ENCODE measurements at places on chromosomes 2 and 18. TPM values are rescaled to one million over a fixed set of nuclear protein-coding genes. Genes with fewer than 3 reads are reported as not detected.

- no peaks in the 10 kb centered on the region for H3K36me3 ChIP-seq
- DNase-seq, result no peak
- H3K27me3 ChIP-seq, result no peaks in the 10 kb centered on the region
Observed at GRCh38 chr2:9004338-9005204, 1.1 kb upstream of the MBOAT2 start.

- H3K4me1 ChIP-seq, result no peaks in the 10 kb centered on the region
- H3K36me3 ChIP-seq, result no peaks in the 10 kb centered on the region
- H3K4me3 ChIP-seq, result no peak overlapping the region
- H3K27me3 ChIP-seq, result no peaks in the 10 kb centered on the region
Observed at GRCh38 chr18:55641486-55641885, 53.5 kb upstream of the TCF4 start.

Gene SCLY
- 13.4 TPM for total RNA-seq

Gene DSG4
- total RNA-seq, result not detected

DNA sequence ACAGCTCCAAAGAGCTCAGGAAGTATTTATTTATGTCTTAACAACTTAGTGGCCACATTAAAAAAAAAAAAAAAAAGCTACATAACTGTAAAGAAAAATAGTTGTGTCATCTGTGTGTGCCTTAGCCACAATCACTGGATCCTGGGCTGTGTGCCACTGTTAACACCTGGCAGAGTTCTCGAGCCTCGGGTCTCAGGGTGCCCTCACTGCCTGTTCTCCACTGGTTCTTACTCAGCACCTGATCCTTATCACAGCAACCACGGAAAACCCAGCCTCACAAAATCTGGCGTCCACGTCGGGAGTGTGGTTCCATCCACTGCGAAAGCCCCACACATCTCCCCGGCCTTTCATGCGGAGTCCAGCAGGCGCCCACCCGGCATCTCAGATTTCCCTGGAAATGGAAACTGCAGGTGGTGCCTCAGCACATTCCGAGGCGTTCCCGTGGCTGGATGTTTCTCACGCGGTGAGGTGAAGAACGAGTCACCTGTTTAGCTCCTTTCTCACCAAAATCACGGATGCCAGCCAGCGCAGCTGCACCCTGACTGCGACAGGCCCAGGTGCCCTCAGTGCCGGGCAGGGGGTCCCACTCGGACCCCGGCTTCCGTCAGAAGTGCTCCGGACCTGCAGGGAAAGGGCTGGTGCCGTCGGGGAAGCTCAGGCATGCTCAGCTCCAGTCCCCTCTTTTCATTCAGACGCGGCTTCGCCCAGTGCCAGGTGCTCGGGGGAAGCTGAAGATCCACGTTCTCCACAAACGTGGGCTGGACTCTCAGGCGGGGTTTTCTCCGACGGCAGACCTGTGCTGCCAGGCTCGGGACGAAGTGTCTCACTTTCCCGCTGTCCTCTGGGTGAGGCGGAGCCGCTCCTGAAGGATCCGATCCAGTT lies 198.7 kb upstream of the SALL3 start:
- no peak overlapping the region for H3K4me3 ChIP-seq
- no peaks in the 10 kb centered on the region for H3K27me3 ChIP-seq
- no peak for DNase-seq
- no peaks in the 10 kb centered on the region for H3K4me1 ChIP-seq

DNA sequence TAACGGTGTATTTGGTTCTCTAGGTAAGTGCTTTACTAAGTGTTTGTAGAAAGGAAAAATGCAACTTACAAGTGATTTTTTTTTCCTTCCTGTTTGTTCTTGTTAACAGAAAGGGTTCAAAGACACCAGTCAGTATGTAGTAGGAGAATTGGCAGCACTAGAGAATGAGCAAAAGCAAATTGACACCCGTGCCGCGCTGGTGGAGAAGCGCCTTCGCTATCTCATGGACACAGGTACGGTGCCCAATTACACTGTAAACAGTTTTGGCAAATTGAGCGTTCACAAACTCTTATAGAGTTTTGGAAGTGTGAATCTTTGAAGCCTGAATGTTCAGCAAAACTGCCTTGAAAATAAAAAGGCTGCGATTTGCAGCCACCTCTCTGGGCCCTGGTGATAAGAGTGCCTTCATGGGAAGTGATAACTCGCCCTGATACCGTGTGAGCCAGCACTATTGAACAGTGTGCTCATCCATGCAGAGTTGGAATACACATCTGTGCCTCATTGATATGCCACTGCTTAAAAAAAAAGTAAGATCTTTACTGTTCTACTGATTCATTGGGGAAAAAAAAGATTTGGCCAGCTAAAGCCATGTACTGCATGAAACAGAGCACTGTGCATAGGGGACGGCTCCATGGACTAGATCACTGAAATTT lies 54.0 kb upstream of the OTX1 start:
- H3K4me3 ChIP-seq, result no peak overlapping the region
- no peaks in the 10 kb centered on the region for H3K27me3 ChIP-seq
- no peaks in the 10 kb centered on the region for H3K4me1 ChIP-seq
- H3K27ac ChIP-seq, result no peak overlapping the region
- H3K36me3 ChIP-seq, result no peaks in the 10 kb centered on the region

- no peak overlapping the region for H3K27ac ChIP-seq
- H3K4me3 ChIP-seq, result no peak overlapping the region
- no peaks in the 10 kb centered on the region for H3K4me1 ChIP-seq
- no peaks in the 10 kb centered on the region for H3K36me3 ChIP-seq
- H3K27me3 ChIP-seq, result no peaks in the 10 kb centered on the region
Observed at GRCh38 chr2:241177526-241178334, 10.7 kb upstream of the ANO7 start.

GRCh38 chr2:27408601-27409320 lies 630 bp downstream of the PPM1G start:
- peak overlapping the region; percentile 87 for H3K4me3 ChIP-seq
- no peak for DNase-seq
- H3K4me1 ChIP-seq, result peaks cover 5% of the 10 kb centered on the region

- H3K4me1 ChIP-seq, result no peaks in the 10 kb centered on the region
- H3K27ac ChIP-seq, result no peak overlapping the region
- H3K36me3 ChIP-seq, result no peaks in the 10 kb centered on the region
- H3K27me3 ChIP-seq, result no peaks in the 10 kb centered on the region
- DNase-seq, result no peak
Observed at GRCh38 chr2:35873921-35874320, 481.7 kb upstream of the CRIM1 start.

GRCh38 chr2:198630384-198630783 lies 826.0 kb downstream of the PLCL1 start:
- H3K27ac ChIP-seq, result no peak overlapping the region
- no peaks in the 10 kb centered on the region for H3K36me3 ChIP-seq
- DNase-seq, result no peak
- no peaks in the 10 kb centered on the region for H3K27me3 ChIP-seq
- H3K4me1 ChIP-seq, result no peaks in the 10 kb centered on the region

Gene LHCGR
- 0.35 TPM for total RNA-seq

GRCh38 chr18:45792506-45793263 lies 32.8 kb upstream of the SIGLEC15 start:
- H3K4me3 ChIP-seq, result no peak overlapping the region
- H3K36me3 ChIP-seq, result no peaks in the 10 kb centered on the region

DNA sequence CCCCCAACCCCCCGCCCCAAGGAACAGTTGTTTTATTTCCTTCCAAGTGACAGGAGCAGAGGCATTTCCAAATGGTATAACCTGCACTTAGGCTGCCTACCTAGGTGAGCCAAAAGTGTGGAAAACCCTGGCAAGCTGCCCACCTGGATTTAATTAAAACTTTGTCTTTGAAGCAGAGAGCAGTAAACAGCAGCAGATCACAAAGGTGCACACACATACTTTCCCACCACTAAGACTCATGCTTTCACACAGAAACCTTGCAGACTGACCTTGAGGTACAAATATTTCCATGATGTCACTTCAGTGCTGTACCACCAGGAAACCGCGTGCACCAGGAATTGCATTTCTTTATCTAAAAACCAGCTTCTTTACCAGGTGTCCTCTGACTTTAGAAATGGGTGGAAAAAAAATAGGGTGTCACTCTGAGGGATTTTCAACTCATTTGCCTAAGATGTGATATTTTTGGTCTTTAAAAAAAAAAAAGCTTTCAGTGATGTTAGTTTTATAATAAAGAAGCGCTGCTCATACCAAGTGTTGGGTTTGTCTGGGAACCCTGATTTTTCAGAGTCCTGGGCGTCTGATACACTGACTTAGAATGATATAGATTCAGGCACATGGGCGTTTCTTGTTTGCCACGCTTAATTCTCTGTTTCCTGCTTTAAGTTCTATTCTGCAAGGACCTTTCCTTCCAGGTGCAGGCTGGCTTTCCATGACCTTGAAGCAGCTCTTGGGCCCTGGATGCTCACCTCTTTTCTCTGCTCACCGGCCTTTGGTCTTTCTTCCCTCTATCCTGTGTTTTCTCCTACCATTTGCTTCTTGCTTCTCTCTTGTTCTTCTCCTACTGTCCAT lies 70.7 kb upstream of the BCL2L11 start:
- DNase-seq, result no peak
- no peaks in the 10 kb centered on the region for H3K36me3 ChIP-seq
- no peak overlapping the region for H3K27ac ChIP-seq

Gene SLC4A3
- 135 TPM for total RNA-seq

Gene ICA1L
- total RNA-seq, result 24.6 TPM

Gene TSPYL6
- total RNA-seq, result 0.24 TPM

- H3K4me3 ChIP-seq, result no peak overlapping the region
- no peaks in the 10 kb centered on the region for H3K27me3 ChIP-seq
- H3K4me1 ChIP-seq, result no peaks in the 10 kb centered on the region
- no peak overlapping the region for H3K27ac ChIP-seq
- no peaks in the 10 kb centered on the region for H3K36me3 ChIP-seq
Observed at GRCh38 chr2:7618031-7618430, 700.8 kb downstream of the RNF144A start.

DNA sequence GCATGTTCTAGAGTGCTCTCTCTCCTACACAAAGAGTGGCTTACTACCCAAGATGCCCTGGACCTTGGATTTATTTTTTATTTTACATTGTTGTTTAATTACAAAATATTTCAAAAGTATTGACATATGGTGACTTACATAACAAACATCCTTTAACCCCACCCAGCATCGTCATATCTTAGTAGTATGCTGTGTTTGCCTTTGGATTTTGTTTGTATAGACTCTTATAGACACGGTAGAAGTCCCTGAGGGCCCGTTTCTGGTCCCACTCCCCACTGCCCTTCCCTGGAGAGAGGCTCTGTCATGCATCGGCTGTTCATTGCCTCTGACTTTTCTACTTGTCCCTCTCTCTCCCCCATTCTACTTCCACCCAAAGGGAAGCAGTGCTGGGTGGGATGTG lies 112.0 kb downstream of the ZBTB7C start:
- no peak for DNase-seq
- H3K4me1 ChIP-seq, result no peaks in the 10 kb centered on the region
- no peaks in the 10 kb centered on the region for H3K36me3 ChIP-seq
- no peak overlapping the region for H3K27ac ChIP-seq

Gene SOWAHC
- 17.0 TPM for total RNA-seq

DNA sequence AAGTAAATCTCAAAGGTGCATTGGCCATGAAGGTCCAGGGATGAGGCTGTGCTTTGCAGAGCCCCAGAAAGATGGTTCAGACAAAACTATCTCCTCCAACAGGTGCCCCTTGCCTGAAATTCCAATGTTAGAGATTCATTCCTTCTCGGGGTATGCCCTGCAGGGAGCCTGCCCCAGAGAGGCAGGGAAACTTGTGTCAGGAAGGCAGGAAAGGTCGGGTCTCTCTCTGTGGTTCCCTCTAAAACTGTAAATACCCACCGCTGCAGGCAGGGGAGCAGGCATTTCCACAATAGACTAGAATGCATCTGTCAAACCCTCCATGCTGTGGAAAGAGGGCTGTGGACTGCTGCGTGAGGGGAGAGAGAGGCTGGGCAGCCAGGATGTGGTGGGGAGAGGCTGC lies 207.8 kb upstream of the SMAD2 start:
- H3K4me3 ChIP-seq, result no peak overlapping the region
- no peaks in the 10 kb centered on the region for H3K27me3 ChIP-seq
- H3K36me3 ChIP-seq, result no peaks in the 10 kb centered on the region
- H3K4me1 ChIP-seq, result peaks cover 12% of the 10 kb centered on the region
- H3K27ac ChIP-seq, result peak overlapping the region; percentile 76

GRCh38 chr2:170739507-170740046 lies 24.4 kb downstream of the SP5 start:
- H3K27ac ChIP-seq, result no peak overlapping the region
- H3K27me3 ChIP-seq, result no peaks in the 10 kb centered on the region
- no peak overlapping the region for H3K4me3 ChIP-seq
- no peak for DNase-seq

DNA sequence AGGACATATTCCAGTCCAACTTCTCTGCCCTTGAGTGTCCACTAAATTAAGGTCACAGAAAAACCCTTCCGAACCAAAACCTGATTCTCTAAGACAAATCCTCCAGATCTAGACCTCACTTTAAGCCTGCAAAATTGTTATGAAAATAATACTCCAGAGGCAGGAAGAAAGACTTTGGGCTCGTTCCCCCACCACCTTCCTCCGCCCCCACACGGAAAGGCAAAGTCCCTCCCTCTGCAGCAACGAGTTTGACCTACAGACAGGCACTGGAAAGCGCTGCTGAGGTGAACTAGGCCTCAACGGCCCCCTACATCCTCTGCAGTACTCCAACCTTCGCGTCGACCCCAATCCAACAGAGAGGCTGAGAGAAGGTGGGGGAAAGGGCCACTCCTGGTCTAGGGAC lies 808 bp downstream of the ATP5MC3 start:
- no peaks in the 10 kb centered on the region for H3K4me1 ChIP-seq
- H3K4me3 ChIP-seq, result peak overlapping the region; percentile 98
- peak; percentile 25 for DNase-seq
- no peaks in the 10 kb centered on the region for H3K27me3 ChIP-seq

- no peak for DNase-seq
- H3K4me1 ChIP-seq, result no peaks in the 10 kb centered on the region
- H3K27me3 ChIP-seq, result no peaks in the 10 kb centered on the region
- H3K36me3 ChIP-seq, result no peaks in the 10 kb centered on the region
- no peak overlapping the region for H3K4me3 ChIP-seq
- H3K27ac ChIP-seq, result no peak overlapping the region
Observed at GRCh38 chr2:69989441-69990105, 28.1 kb upstream of the ASPRV1 start.

DNA sequence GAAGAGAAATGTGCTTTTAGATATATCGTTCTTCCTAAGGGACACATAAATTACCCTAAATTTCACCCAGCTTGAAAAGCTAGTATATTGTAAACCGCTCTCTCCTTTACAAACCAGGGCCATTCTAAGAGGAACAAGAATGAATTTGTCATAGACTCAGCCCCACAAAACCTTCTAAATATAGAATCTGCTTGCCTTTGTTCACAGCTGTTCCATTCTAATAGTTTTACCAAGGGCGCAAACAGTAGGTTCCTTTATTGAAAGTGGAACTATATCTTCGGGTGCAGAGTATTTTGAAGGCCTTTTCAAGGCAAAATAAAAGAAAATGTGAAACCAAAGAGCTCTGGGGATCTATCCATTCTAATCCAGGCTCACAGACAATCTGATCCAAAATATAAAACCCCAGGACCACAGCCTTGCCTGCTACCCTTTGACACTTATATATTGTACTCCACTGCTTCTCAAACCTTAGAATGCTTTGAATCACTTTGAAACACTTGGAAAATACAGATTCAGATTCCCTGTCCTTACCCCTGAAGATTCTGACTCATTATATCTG lies 316.8 kb downstream of the PAX3 start:
- no peak overlapping the region for H3K27ac ChIP-seq
- no peak for DNase-seq
- H3K4me1 ChIP-seq, result no peaks in the 10 kb centered on the region
- no peak overlapping the region for H3K4me3 ChIP-seq
- no peaks in the 10 kb centered on the region for H3K36me3 ChIP-seq

GRCh38 chr2:219459460-219460311 lies 25.0 kb downstream of the SPEG start:
- DNase-seq, result peak; percentile 68
- peak overlapping the region; percentile 10 for H3K4me3 ChIP-seq
- H3K27me3 ChIP-seq, result no peaks in the 10 kb centered on the region
- peaks cover 17% of the 10 kb centered on the region for H3K4me1 ChIP-seq
